ENCODE measurements at places on chromosomes 16 and 17. TPM values are rescaled to one million over a fixed set of nuclear protein-coding genes. Genes with fewer than 3 reads are reported as not detected.

NUPR1 gene
- total RNA-seq: 79.7 TPM

DNA sequence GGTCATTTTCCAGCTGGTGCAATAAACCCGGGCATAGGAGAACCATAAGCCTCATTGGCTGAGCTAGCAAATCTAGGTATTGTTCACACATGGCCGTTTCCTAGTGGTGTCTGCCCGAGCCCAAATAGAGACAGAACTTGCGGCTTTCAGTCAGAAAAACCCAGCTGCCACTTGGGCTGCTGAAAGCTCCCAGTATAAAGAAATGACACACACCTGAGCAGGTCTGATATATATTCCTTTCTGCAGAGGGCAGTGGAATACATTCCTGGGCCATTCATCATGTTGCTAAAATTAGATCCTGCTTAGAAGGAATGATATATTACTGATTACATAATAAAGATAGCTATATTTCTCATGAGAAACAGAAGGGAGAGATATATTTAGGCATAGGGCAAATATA is 83.9 kb upstream of the IRX5 start:
- no peak for DNase-seq

KRT28 gene
- total RNA-seq: not detected

- DNase-seq: no peak
These were observed 41.8 kb downstream of the NLRC5 start for GRCh38 chr16:57031156-57031555.

DRG2 gene
- total RNA-seq: 42.0 TPM

Measured in Panc1 (cell line).